ENCODE measurements at places on chromosomes 2 and 18.

DNA sequence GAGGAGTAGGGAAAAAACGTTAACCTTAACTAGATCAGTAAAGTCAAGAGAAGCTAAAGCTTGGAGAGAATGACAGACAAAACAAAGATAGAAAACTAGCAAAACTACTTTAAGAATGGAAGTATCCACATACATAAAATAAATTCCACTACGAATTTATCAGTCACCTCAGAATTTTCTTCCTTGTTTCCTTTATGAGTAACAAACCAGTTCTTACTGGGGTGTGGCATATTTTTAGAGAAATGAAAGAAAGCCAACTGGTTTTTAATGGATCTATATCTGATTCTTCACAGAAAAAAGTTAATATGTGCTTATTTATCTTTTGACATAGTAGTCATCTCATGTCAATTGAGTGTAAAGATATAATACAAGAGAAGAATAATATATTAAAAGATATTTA, 2033.7 kb upstream of the CELF4 start:
- no peak for DNase-seq

DNA sequence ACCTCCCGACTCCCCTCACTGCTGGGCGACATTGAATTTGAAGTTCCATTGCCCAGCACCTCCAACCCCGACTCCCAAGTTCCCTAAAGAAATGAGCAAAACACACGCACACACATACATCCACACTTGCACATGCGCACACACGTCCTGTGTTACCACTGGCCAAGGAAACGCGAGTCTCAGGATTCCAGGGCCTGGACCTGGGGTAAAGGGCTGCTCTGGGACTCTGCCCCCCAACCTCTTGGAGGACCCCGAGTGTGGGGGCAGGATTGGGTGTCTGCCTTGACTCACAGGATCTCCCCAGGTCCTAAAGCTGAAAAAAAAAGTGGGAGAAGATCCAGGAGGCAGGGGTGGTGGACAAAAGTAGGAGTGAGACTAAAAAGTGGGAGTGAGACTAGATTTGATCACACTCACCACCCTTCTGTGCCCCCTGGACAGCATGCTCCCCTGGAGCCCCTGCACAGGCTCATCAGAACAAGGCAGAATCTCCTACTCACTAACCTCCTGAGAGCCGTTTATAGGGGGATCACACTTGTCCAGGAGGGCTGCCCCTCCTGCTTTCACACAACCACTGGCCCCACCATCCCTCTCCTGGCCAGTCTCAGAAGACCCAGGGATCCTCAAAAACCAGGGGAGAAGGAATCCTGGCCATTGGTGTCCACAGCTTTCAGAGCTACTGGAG, 202.2 kb downstream of the TNS1 start:
- DNase-seq, result no peak

- no peak for DNase-seq
These were observed 36.0 kb downstream of the DPYSL5 start for GRCh38 chr2:26883956-26884355.

DNA sequence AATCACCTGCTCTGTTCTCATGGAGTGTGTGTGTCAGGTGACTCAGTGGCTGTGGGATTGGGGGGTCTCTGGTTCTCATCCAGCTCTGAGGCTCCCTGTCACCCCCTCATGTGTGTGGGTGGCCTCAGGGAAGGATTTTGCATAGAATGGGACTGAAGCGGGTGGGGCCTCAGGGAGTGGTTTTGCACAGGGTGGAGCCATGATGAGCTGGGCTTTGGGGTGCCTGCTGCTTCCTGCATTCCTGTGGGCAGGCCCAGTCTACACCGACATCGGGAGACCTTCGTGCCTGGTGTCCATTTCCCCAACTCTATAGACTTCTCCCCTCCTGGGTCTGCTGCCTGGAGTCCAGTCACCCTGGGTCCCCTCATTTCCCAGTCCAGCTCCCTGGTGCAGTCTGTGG, 59.7 kb downstream of the VAPA start:
- no peak for DNase-seq

- DNase-seq, result no peak
These were observed 60.2 kb upstream of the MAP4K3 start for GRCh38 chr2:39497082-39497801.

- no peak for DNase-seq
These were observed 54.2 kb downstream of the MRPL35 start for GRCh38 chr2:86253424-86253823.

DNA sequence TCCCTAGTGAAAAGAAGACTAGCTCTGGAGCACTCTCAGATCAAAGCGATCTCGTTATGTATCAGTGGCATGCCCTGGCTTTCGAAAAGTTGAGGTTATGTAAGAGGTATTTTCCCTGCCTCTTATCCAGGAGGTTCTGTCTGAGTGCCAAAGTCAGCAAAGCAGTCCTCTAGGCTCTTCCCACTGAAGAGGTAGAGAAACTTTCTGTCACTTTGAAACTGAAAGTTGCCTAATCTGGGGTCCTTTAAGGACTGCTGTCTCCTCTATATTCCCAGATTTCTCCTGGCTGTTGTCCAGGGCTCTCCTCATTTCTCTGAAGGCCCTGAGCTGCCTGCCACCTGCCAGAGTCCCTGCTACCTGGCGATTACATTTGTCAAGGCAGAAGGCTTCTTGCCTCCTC, 96.3 kb downstream of the B3GNT2 start:
- DNase-seq, result no peak

GRCh38 chr2:208669394-208669793, 262.8 kb downstream of the PTH2R start:
- no peak for DNase-seq

DNA sequence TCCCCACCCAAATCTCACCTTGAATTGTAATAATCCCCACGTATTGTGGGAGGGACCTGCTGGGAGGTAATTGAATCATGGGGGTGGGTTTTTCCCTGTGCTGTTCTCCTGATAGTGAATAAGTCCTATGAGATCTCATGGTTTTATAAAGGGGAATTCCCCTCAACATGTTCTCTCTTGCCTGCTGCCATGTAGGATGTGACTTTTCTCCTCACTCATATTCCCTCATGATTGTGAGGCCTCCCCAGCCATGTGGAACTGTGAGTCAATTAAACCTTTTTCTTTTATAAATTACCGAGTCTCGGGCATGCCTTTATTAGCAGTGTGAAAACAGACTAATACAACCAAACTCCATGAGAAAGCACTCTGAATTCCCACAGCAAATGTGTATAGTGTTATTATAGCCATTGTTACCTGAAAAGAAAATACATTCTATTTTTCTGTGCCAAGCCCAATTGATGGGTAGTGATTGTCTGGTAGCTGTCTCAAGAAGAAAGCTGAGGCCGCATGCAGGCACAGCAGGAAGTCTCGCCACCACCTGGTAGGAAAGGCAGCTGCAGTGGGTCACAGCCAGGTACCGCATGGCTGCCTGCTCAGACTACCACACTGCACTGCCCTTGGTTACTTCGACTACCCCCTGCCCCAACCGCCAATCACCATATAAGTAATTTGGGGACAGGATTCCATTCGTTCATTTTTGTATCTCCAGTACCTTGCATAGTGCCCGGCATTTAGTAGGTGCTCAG, 10.3 kb upstream of the ZBTB7C start:
- no peak for DNase-seq

DNA sequence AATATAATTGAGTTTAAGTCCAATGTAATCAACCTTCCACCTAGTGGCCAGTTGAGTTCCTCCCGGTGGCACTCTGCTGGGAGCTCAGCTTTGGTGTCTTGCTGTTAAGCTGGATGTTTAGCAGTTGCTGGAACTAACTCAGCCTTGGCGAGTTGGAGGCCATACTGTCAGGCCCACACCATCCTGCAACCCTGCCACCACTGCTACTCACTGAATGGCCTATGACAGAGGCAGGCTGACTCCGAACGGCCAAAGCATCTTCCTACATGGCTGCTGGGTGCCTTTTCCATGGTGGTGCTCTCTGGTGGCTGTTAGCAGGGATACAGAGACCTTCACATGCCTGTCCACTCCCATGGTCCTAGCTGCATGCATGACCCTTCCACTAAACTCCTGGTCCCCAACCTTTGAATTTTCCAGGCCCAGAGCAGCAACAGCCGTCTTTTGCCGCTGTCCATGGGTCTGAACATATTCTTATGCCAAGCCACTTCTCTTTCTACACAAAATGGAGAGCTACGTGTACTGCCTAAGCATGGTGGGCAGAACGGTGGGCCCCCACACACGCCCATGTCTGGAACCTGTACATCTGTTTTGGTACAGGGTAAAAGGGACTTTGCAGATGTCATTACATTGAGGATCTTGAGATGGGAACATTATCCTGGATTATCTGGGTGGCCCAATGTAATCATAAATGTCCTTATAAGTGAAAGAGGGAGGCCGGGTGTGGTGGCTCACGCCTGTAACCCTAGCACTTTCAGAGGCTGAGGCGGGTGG, 15.0 kb upstream of the TRAF3IP1 start:
- peak; percentile 10 for DNase-seq

GRCh38 chr2:165009466-165009865, 54.1 kb upstream of the SLC38A11 start:
- DNase-seq, result no peak

- DNase-seq, result no peak
These were observed 226.7 kb upstream of the ZNF804A start for GRCh38 chr2:184371641-184372040.

DNA sequence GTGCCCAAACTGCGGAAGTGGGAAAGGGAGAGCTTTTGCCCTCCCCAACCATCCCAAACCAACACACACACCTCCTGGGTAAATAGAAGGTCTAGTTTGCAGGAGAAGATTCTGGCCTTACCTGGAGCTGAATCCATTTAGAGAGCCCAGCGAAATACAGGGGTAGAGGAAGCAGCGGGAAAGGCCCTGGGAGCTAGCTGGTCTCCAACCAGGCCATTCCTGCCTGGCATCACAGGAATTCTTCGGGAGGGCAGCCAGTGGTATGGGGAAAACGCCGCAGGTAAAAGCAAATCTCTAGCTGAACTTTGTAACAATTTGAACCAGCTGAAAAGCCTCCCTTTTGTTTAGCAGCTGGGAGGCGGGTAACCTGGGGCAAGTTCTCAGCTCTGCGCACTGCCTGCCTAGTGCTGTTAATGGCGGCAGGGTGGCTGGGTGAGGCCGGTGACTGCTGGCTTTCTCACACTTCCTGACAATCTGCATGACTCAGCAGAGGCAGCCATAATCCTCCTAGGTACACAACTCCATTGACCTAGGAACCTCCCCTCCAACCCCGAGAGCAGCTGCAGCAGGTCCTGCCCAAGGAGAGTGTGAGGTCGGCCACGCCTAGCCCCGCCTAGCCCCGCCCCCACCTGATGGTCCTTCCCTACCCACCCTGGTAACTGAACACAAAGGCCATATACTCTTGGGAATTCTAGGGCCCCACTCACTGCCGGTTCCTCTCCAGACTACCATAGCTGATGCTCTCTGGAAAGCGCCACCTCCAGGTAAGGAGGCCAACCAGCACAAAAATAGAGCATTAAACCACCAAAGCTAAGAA, 483.8 kb upstream of the REG3G start:
- DNase-seq, result no peak

- DNase-seq, result no peak
These were observed 3.0 kb upstream of the SKOR2 start for GRCh38 chr18:47254341-47254939.

DNA sequence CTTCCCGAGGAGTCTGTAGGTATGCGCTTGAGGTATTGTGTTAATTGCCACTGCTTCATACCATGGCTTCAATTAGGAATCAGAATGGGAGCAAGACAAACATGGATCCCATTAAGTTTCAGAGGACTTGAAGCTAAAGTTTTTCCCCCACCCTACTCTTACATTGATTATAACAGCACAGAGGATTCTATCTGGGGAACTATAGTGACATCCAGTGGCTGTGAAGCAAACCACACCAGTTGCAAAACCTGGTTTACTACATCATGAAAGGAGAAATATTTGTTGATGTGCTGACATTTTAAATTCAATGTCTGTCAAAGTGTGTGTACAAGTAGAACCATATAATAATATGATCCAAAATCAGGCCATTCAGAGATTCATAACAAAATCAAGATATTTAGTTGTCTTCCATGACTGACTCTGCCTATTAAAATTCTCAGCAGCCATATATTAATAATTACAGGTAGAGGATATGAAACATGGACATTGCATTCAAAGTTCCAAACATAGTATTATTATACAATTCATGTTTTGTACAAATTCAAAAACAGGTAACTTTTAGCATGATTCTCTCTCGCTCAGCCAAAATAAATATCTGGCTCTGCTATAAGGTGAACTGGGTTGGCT, 82.9 kb downstream of the GRB14 start:
- no peak for DNase-seq

DNA sequence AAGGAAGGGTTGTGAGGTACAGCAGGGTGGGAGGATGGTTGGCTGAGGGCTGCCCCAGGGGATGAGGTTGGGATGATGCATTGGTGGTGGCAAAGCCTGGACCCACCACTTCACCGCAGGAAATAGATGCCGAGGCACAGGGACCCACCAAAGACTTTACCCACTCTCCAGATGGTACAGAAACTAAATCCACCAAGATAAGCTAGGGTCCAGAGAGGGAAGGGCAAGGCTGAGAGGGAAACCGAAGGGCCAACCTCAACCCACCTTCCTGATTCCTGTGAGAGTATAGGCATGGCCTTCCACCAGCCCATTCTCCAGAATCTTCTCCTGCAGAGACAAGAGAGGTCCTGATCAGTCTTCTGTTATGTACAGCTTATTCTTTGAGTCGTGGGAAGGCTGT, 18.1 kb downstream of the CAPN14 start:
- no peak for DNase-seq

DNA sequence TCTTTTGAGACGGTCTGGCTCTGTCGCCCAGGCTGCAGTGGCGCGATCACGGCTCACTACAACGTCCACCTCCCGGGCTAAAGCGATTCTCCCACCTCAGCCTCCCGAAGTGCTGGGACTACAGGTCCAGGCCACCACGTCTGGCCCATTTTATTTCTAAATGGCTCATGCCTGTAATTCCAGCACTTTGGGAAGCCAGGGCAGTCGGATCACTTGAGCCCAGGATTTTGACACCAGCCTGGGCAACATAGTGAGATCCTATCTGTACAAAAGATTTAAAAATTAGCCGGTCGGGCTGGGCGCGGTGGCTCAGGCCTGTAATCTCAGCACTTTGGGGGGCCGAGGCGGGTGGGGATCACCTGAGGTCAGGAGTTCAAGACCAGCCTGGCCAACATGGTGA, 26.4 kb upstream of the EFHD1 start:
- DNase-seq, result no peak

- DNase-seq, result no peak
These were observed 97.5 kb downstream of the MAP4K4 start for GRCh38 chr2:101795033-101795432.

GRCh38 chr2:195501746-195502145, 155.3 kb upstream of the SLC39A10 start:
- no peak for DNase-seq

DNA sequence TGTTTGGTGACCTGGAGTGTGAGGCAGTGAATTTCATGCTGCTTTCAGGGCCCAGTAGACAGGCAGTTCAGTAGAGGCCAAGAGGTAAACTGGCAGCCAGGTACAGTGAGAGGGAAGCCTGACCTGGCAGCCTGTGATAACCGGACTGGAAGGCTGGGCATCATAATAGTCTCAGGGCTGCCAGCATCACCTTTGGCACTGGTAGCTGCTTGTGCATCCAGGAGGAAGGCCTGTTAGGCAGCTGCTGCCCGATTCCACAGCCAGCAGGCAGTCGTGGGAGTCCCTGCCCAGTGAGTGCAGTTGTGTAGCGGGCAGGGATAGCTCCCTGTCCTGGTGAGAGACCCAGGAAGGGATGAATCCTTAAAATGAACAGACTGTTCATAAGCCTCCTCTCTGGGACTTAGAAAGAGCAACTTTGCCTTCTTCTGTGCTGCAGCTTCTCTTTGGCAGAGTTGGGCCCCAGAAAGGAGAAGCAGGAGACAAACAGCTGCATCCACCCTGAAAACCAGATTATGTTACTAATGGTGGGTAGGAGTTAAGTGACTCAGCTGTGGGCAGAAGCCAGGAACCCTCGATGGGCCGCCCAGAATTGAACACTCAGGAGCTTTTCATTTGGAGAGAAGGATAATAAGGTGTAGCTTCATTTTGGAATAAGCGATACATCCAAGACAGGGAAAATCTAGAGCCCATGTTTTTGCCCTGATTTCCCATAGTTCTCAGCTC, 8.1 kb upstream of the GPBAR1 start:
- DNase-seq, result no peak

Measured in SW 1271 (cell line).